H1 (cell line): ENCODE measurements at places on chromosomes 11 and 22.

GRCh38 chr11:126808296-126808695 lies 192.3 kb downstream of the KIRREL3 start:
- no peak for DNase-seq

DNA sequence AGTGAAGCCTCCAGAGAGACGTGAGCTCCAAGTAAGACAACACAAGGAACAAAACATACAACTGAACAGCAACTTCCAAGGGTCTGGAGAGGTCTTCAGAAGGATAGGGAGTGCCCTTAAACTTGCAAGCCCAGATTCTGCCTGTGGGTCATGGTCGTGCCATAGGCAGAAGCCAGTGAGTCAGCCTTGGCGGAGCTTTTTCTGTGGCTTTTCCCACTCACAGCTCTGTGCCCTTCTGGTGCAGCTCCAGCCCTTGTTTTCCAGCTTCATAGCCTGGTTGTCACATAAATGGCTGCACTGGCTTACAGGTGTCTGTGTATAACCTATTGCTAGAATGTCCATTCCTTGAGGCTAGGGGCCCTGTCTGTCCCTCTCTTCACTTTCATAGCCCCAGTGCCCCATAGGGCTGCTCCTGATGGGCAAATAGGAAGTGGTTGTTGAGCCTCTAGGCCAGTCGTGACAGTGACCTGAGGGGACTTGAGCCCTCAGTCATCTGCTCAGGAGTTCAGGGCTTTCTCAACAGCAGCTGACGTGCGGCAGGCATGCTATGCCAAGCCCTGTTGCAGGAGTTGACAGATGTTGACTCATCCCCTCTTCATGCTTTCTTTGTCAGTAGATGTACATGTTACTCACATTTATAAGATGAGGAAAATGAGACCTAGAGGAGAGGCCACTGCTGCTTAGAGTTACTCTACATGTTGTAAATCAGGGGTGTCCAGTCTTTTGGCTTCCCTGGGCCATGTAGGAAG lies 7.4 kb downstream of the MED15 start:
- no peak for DNase-seq

DNA sequence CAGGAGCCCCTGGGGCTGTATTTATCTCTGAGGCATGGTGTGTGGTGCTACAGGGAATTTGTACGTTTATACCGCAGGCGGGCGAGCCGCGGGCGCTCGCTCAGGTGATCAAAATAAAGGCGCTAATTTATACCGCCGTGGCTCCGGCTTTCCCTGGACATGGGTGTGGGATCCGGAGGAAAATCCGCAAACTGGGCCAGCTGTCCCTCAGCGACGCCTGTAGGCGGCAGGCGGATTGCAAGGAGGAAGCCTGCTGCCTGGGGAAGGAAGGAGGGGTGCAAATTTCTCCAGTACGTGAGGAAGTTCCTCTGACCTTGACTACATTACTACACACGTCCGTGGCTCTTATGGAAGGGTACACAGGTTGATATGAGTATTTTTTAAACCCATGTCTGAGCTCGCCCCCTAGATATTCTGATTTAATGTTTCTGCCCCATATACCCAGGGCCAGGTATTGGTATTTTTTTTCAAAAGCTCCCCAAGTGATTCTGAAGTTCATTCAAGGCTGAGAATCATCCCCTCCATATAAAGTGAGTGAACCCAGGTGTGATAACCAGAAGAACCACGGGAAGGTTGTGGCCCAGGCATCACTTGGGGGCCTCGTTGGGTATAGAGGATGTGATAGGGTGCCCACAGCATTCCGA lies 2.8 kb downstream of the MYOD1 start:
- DNase-seq = no peak

DNA sequence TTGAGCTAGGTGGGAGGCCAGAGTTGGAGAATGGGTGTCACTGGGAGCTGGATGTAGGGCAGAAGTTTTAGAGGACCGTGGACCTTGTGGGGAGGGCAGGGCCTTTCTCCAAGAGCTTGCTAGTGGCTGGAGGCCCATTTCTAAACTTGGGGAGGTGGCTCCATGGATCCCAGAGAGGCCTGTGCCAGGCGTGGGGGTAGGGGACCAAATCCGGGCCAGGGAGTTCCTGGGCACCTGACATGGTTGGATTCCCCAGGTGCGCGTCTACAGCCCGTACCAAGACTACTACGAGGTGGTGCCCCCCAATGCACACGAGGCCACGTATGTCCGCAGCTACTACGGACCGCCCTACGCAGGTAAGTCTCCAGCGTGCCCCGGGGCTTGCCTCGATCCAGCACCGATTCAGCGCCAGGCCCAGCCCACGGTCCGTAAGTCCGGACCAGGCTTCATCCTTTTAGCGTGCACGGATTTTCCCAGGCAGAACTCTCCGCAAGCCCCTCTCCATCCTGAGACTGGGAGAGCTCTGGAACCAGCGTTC lies 14.2 kb downstream of the PLEKHB1 start:
- DNase-seq = no peak

DNA sequence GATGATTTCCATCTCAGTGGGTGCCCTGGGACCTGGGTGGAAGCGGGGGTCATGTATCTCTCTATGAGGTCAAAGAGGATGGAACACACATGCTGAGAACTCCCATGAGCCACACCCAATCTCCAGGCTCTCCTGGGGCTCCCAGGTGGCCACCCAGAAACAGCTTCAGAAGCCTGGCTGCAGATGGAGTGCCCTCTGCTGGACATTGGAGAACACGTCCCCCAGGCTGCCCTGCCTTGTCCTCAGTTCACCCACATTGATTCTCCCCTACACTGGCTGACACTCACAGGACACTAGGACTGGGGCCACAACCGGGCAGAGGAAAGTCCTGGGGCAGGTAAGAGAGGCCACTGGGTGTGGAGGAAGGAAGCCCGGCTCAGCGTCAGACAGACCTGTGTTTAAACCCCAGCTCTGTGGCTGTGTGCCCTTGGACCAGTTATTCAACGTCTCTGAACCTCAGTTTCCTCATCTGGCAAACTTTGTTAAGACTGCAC lies 4.5 kb upstream of the NOL12 start:
- no peak for DNase-seq
